Caco-2 (cell line): ENCODE measurements at places on chromosomes 4 and X.

GRCh38 chr4:38752372-38752940, 30.3 kb downstream of the TLR10 start:
- DNase-seq, result no peak

DNA sequence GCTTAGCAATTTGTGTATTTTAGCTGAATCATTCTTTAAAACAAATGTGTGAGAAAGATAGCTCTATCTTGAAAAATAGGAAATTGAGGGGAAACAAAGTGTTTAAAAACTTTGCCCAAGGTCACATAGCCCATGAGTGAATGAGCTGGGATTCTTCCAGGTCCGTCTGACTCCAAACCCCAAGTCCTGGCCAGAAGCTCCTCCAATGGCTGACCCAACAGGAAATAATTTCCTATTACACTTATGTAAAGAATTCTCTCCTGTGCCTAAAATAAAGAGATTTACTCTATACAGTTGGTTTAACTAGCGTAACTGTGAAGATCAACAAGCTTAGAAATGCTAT, 287.6 kb downstream of the ARHGAP24 start:
- no peak for DNase-seq

DNA sequence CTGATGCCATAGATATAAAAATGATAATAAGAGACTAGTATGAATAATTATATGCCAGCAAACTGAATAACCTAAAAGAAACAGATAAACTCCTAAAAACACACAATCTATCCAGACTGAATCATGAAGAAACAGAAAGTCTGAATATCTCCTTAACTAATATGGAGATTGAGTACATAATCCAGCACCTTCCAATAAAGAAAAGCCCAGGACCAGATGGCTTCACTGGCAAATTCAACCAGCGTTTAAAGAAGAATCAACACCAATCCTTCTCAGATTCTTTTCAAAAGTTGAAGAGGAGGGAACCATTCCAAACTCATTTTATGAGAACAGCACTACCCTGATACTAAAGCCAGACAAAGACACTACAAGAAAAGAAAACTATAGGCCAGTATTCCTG, 26.5 kb upstream of the RNF212 start:
- no peak for DNase-seq

DNA sequence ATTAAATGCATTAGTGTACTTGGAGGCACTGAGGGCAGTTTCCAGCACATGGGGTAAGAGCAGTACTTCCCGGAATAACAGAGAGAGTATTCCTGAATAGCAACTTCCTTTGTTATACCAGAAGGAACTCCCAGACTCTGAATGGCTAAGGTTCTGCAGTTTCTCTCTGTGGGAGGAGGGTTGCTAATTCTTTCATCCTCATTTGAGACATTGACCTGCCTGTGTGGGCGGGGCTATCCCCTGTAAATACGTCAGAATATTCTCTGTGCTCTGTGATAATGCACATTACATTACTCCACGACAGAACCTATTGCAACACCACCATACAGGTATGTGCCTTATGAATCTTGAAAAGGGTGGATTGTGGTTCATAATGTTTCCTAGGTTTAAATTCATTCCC, 52.7 kb downstream of the SPINK2 start:
- DNase-seq, result peak; percentile 23

DNA sequence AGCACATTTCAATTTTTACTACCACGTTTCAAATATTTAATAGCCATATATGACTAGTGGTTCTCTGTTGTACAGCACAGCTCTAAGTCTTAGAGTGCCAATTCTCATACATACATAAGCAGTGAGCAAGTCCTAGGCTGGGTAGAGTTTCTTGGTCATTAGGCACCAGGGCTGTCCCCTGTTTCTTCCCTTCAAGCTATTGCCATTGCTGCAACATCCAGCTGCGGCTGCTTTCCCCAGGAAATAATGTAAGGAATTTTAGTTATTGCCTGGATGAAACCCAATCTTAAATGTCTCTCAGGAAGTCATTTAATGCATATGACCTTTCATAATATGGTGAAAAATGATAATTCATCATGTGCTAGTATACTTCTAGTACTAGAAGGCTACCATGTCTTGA, 74.1 kb upstream of the PPP3CA start:
- DNase-seq, result no peak

- DNase-seq, result no peak
Observed at GRCh38 chrX:122184791-122185190, 999.3 kb upstream of the GRIA3 start.
